T-cell (primary cell): ENCODE measurements at places on chromosomes 11 and 22.

DNA sequence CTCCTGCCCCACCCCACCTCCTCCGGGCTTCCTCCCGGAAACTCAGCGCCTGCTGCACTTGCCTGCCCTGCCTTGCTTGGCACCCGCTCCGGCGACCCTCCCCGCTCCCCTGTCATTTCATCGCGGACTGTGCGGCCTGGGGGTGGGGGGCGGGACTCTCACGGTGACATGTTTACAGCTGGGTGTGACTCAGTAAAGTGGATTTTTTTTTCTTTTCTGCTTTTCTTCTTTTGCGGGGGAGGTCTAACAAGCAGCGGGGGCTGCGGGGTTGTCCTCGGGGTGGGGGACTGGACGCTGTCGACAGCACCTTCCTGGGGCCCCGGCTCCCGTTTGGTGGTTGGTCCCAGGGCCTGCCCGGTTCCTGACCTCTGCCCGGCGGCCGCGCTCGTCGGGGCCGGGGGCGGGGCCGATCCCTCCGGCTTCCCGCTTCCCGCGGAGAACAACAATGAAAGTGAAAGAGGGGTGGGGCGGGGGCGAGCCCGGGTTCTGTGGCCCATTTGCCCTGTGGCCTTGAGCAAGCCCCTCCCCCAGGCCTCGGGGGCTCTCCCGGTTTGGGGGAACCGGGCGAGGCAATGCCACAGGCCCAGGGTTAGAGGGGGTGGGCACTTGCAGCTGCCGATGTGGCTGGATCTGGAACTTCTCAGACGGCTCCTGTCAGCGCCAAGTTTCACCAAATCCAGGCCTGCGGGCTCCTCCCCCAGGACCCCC is 975 bp upstream of the MDK start:
- peak; percentile 27 for DNase-seq

- DNase-seq, result no peak
Observed at GRCh38 chr11:107092667-107093066, 74.4 kb upstream of the GUCY1A2 start.

DNA sequence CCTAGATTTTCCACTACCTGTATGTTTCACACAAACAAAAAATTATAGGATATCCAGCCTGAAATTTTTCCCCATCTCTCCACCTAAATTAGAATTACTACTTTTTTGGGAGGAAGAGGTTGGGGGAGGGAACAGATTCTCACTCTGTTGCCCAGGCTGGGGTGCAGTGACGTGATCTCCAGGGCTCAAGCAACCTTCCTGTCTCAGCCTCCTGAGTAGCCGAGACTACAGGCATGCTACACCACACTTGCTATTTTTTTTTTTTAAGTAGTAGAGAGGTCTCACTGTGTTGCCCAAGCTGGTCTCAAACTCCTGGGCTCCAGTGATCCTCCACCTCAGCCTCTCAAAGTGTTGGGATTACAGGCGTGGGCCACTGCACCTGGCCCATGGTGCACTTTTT is 9.5 kb downstream of the JAML start:
- DNase-seq, result no peak

GRCh38 chr11:125952973-125953372 is 7.1 kb downstream of the VSIG10L2 start:
- no peak for DNase-seq

- DNase-seq, result no peak
Observed at GRCh38 chr11:134978388-134979088, 566.5 kb upstream of the B3GAT1 start.

GRCh38 chr11:32466279-32466915 is 31.1 kb upstream of the WT1 start:
- no peak for DNase-seq

DNA sequence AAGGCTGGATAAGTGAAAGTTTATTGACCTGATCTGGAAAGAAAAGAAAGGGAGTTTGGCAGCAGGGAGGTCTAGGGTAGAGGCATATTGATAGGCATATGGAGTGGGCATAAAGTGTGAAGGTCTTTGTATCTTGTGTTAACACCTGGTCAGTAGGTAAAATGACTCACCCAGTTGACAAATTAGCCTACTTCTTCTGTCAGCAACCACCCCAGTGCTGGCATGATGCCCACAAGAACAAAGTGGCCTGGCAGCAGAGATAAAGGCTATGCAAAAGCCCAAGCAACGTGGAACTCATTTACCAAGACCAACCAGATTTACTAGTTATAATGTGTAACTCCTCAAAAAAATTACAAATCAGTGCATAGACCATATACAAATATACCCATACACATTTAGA is 4.9 kb downstream of the OR10A3 start:
- DNase-seq, result no peak

- no peak for DNase-seq
Observed at GRCh38 chr11:12693479-12694182, 19.4 kb downstream of the TEAD1 start.

GRCh38 chr11:64241241-64241490 is 271 bp downstream of the FKBP2 start:
- DNase-seq, result no peak

GRCh38 chr11:33179348-33179803 is 18.1 kb upstream of the CSTF3 start:
- DNase-seq, result no peak

DNA sequence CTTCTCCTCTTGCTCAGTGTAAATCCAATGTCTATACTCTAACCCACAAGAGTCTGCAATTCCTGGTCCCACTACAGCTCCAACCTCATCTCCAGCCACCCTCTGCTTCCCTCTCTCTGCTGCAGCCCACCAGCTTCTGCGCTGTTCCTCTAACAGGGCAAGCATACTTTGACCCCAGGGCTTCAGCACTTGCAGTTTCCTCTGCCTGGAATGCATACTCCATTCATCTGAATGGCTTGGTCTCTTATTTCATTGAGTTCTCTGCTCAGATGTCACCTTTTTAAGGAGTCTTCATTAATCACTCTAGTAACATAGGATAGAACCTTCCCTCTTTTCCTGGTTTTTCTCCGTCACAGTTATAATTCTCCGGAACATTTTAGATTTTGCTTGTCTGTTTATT is 141.6 kb downstream of the BUD13 start:
- DNase-seq, result no peak

- no peak for DNase-seq
Observed at GRCh38 chr11:118233850-118234249, 9.0 kb upstream of the JAML start.

DNA sequence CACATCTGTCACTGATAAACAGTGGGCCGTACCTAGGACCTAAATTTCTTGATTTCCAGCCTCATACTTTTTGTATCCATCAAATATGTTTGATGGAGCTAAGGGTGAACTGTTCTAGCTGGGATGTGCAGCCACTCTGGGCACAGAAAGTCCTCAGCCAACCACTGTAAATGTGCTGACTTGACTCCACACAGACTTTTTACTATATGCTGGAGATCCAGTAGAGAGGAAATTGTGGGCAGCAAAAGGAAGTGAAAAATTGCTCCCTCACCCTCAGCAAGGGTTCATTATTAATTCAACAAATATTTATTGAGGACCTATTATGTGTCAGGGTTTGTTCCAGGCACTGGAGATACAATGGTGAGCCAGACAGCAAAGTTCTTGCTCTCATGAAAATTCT is 54.2 kb upstream of the AMPD3 start:
- no peak for DNase-seq
